ENCODE measurements at places on chromosomes 3 and 15.

GRCh38 chr15:36626984-36627383, 47.6 kb downstream of the CDIN1 start:
- DNase-seq: no peak

GRCh38 chr3:11655196-11655928, 11.6 kb upstream of the VGLL4 start:
- no peak for DNase-seq

GRCh38 chr3:6281662-6282061, 579.3 kb upstream of the GRM7 start:
- DNase-seq: no peak

DNA sequence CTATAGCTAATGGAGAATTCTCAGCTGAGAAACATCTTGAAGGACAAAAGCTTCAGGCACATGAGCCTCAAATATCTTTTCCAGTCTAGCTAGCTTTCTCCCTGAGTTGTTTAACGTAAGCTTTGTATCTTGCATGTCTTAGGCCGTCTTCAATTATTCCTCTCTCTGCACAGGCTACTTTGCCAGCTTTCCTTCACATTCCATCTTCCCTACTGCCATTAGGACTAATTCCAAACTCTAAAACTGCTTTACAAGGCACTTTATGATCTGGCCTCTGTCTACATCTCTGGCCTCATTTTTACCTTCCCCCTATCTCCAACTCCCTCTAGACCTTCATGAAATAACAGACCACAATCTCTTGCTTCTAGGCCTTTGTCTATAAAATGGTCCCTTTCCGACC, 171.4 kb downstream of the GREM1 start:
- DNase-seq: no peak

GRCh38 chr3:147388700-147389580, 17.4 kb downstream of the ZIC4 start:
- DNase-seq: no peak

DNA sequence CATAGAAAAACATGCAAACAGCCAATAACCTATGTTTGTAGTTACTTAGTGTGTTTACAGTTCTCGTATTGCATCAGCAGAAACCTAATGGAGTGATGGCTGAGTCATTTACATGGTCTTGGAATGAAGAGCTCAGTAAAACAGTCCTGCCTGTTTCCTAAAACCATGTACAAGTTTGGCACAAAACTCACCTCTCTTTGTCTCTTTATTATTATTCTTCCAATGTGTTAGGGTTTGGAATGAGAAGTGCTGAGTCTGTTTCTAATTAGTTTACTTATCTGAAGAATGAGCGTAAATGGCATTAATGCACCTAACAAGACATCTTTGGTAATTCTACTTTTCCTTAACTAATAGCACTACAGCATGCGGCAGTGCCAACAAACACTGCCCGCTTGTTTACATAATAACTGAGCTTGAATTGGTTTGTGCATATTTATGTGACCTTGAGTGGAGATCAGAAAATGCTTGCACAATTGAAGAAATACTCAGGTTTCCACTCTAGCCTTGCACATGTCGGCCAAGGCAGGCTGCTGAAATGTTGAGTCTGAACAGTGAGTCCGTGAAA, 385.4 kb upstream of the SEMA6D start:
- DNase-seq: no peak

GRCh38 chr15:90265271-90266060, at the start of gene NGRN:
NGRN (plus strand) TSS chr15:90265672; CDS start chr15:90265713, 41 bp downstream.
- DNase-seq: peak; percentile 83

GRCh38 chr3:98450372-98450771, 12.6 kb upstream of the OR5K1 start:
- DNase-seq: no peak
